Esophagus mucosa (tissue), 1 donor: ENCODE measurements at places on chromosomes 2 and 18. TPM values are rescaled to one million over a fixed set of nuclear protein-coding genes. Genes with fewer than 3 reads are reported as not detected.

DNA sequence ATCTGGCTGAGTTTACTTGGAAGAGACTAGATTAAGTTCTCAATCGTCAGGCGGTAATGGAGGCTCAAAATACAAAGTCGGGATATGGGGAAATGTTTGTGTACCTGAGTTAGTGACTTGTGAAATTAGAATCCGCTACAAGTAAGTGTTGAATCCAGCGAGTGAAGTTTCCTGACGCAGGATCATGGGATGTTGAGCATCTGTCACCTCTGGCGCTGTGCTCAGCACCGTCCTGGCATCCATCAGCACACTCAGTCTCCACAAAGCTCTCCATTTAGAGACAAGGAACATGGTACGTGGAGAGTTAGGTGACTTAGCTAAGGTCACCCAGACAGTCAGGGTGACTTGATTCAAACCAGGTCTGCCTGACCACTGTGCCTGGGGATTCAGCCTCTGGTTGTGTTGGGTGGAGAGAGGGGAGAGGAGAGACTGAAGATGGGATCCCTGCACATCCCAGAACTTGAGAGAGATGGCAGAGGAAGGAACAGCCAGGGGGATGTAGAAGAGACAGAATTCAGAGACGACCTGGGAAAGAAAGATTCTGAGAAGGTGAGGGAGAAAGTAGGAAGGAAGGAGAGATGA lies 251.2 kb downstream of the ACKR3 start:
- ATAC-seq, result no peak

DNA sequence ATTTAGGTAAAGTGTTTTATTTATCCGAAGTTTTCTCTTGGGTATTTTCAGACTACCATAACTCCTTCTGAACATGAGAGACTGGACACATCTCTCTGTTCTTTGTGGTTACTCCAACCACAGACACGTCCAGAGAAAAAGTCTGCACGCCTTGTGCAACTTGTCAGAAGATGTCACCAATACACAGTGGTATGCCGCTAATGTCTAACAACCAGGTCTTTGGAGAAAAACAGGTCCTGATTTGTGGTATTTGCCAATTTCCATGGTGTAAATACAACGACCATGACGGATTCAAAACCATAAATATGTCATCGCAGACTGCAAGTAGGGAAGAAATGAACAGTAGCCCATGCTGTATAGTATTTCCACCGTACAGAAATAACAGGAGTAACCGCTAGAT lies 620.6 kb upstream of the ID2 start:
- ATAC-seq, result no peak

DNA sequence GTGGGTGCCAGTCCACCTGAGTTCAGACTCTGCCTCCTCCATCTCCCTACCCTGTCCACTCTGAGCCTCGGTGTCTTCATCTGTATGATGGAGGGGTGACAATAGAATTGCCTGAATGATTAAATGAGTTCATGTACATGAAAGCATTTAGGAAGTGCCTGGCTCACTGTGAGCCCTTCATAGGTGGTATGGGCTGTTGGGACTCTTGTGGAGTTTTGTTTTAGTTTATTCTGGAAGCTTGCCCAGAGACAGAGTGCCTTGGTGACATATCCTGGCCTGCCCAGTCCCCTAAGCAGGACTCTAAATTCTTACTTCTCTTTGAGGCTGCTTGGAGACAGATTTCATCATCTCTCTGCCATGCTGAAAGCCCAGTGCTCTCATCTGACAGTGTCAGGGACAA lies 24.5 kb upstream of the GIGYF2 start:
- ATAC-seq, result no peak

DNA sequence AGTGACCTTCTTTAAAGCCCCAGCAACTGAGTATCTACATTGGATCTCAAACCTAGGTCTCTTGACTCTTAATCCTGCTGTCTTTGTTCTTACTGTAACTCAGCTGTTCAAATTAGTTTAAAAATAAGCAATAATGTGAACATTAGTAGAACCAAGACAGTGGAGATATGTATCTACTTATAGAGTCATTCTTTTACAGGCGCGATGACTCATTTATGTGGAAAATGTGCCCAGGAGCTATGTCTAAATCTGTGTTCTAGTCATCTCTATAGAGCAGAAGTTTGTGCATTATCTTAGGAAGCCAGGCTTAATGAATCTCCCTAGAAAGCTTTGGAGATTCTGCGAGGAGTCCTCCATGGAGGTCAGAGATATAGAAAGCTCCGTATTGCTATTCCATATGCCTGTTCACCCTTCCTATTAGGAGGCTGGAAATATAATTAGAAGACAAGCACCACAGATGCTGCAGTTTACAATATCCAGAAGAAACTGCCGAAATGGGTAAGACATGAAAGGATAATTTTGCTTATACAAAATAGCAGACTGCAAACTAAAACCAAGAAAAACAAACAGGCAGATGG lies 211.6 kb downstream of the TRIB2 start:
- ATAC-seq, result no peak

GRCh38 chr18:24173997-24174396 lies 35.1 kb downstream of the CABYR start:
- no peak for ATAC-seq

DNA sequence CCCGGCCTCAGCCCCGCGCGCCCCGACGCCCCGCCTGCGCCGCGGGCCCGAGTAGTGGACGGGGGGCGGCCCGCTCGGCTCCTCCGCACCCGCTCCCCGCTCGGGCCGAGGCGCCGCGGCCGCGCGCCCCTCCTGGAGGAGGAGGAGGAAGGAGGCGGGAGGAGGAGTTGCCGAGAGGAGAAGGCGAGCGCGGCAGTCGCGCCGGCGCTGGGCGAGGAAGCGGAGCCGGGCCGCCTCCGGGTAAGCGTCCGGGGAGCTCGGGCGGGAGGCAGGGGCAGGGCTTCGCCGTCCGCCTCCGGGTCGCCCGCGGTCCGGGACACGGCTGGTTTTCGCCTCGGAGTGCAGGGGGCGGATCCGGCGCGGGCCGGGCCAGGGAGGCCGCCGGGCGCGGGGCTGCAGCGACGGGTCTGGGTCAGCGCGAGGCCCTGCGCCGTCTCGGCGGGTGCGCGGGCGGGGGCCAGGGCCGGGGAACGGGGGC lies at the start of gene SOCS6:
SOCS6 (plus strand) TSS at position 195 of the 478 bp plus-strand sequence. CDS start 35,624 bp downstream, outside the sequence.
- ATAC-seq, result peak; percentile 69

DNA sequence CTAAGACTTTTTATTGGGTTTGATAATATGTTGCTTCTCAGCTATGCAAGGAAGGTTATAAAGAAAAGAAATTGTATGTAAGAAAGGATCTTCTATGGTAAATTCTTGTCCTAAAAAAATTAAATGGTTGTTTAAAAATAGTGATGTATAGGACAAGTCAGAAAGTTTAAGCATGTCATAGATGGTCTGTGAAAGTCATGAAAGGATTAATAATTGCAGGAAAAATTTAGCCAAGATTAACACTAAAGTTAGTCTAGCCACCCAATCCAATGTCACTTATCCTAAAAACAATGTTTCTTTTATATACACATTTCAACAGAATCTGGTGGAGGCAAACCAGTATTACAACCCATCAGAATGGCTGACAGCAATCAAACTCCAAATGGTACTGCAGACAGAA lies 1046.7 kb upstream of the SLC39A10 start:
- ATAC-seq, result no peak

- no peak for ATAC-seq
Observed at GRCh38 chr2:140344838-140345237, 1564.6 kb upstream of the NXPH2 start.

Gene PDCL3
- total RNA-seq, result 24.4 TPM

GRCh38 chr18:26464128-26465011 lies 84.0 kb downstream of the KCTD1 start:
- ATAC-seq, result no peak

DNA sequence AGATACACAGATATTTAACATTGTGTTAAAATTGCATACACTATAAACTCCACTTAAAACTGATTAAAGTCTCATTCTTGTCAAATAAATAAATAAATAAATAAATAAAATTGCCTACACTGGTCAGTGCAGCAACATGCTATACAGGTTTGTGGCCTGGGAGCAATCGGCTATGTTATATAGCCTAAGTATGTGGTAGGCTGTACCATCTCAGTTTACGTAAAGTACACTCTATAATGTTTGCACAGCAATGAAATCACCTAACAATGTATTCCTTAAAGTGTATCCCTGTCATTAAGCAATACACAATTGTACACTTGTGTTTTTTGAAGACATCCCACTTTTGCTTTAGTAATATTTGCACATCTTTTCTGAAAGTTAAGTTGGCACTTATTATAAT lies 337.7 kb upstream of the SETBP1 start:
- no peak for ATAC-seq

Gene GATA6
- 0.32 TPM for total RNA-seq

- peak; percentile 34 for ATAC-seq
Observed at GRCh38 chr2:216657086-216657855, 24.1 kb downstream of the IGFBP2 start.

DNA sequence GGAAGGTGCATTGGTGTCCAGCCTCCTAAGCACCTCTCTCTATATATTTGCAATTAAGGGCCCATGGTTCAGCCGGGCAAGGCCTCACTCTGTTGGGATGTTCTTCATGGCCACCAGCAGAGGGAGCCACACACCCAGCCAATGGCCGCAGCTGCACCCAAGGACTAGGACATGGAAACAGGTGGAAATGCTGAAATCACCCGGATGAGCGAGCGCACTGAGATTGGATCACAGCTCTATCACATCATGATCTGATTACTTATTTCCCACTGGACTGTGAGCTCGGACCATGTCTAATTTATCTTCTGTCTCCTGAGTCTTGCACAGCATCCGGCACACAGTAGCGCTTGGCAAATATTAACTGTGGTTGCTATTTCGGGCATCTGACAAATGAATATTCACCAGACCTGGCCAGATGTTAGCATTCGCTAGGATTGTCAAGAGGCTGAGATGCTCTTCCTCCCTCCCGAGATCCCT lies 31.2 kb downstream of the KIF3C start:
- peak; percentile 97 for ATAC-seq

DNA sequence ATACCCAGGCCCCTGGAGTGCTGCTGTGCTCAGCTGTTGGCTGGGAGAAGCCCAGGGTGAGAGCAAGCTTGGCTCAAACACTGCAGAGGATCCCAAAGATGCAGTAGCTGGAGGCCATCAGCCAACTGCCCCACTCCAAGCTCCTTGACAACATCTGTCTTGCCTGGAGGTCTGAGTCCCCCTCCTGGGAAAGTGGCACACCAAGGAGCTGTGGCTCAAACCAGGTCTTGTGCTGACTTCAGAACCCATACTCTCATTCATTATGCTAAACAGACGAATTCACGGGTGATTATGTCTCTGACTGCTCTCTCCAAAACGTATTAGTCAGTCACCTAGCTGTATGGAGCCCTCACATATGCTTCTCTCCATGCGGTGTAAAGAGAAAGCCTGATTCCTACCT lies 206.1 kb downstream of the TTC32 start:
- ATAC-seq, result no peak

DNA sequence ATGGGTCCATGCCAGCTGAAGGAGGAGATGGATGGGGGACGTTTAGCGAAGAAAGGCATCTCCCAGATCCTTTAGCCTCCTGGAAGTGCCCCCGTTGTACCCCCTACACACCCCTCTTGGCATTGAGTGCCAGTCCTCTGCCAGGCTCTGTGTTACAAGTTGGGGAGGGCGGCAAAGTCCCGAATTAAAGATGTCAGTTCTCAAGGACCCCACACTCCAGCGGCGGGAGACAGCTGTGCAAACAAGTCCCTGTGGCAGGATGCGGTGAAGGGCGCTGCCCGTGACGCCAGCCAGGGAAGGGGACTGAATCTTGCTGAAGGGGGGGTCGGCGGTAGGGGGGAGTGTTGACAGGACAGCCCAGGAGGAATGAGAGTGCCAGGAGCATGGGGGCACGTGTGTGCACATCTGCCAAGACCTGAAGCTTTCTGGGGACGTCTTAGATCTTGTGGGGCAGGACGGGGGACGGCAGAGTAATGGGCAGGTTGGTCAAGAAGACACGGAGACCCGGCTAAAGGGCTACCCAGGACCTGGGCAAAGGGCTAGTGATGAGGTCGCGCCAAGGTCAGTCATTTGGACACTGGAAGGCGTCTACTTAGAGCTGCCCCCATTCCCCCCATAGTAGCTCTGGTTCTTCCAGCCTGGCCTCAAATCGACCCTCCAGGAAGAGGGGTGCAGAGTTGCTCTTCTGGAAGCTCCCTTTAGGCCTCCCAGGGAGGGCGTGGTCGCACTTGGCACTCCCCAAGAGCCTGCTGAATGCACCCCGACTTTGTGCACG lies 2.8 kb upstream of the CTDSP1 start:
- peak; percentile 11 for ATAC-seq

DNA sequence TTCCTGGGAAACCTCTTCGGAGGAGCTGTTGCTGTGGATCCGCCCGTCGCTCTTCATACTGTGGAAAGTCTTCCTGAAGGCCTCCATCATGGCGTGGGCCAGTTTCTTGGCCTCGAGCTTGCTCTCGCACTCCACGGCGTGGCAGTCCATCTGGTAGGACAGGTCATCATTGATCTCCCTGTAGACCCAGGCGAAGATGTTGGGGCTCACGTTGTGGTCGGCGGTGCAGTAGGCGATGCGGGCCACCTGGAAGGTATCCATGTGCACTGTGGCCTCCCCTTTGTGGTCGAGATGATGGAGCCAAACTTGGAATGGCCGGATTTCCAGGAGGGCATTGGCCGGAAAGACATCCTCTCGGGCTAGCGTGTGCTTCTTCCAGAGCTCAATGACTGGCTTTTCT lies 245.4 kb downstream of the PID1 start:
- no peak for ATAC-seq
